ENCODE measurements at places on chromosomes 2 and 18.

GRCh38 chr2:4412637-4413187 lies 709.3 kb downstream of the DCDC2C start:
- DNase-seq: no peak

DNA sequence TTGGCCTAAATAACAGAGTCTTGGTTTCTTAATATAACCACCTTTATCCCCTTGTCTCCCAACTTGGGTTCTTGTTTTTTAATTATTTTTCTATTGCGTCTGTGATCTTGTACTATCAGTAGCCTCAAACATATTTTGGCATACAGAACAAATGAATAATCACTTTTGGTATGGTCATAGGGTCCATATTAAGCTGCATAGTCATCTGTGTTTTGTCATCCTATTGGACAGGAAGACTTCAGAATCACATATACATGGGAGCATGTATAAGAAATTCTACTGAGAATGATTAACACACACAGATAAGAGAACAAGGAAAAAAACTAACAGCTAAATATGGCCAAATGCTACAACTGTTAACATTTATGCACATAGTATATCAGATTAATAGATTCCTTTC lies 126.0 kb downstream of the MEP1B start:
- DNase-seq: no peak

- peak; percentile 6 for DNase-seq
Measured at GRCh38 chr2:235669269-235669831, 175.5 kb downstream of the AGAP1 start.

DNA sequence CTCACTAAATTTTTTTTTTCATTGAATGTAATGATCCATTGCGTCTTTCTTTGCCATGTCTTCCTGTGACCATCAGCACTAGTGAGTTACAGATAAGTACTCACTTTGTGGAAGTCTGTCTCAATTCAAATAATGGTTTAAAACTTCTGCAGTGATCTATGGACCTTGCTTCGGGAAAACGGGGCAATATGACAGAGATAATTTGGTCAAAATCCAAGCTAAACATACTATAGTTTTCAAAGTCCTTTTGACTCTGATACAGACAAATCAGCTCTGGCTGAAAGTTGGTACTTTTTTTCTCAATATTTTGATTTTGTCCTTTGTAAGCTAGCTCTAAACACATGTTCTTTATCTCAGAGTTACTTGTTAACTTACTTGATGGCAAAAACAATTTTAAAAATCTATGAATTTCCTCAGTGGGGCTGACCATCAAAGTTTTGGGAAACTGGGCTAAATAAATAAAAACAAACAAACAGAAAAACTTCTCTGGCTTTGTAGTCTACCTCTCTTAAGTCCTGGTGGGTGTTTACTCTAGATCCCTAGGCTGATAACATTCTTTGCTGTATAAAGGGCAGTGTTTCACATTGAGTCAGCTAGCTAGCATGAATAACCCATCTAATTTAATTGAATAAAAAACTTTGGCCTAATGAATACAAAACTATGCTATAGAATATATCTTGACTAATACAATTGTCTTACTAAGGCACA lies 327.6 kb downstream of the RDH14 start:
- DNase-seq: no peak

DNA sequence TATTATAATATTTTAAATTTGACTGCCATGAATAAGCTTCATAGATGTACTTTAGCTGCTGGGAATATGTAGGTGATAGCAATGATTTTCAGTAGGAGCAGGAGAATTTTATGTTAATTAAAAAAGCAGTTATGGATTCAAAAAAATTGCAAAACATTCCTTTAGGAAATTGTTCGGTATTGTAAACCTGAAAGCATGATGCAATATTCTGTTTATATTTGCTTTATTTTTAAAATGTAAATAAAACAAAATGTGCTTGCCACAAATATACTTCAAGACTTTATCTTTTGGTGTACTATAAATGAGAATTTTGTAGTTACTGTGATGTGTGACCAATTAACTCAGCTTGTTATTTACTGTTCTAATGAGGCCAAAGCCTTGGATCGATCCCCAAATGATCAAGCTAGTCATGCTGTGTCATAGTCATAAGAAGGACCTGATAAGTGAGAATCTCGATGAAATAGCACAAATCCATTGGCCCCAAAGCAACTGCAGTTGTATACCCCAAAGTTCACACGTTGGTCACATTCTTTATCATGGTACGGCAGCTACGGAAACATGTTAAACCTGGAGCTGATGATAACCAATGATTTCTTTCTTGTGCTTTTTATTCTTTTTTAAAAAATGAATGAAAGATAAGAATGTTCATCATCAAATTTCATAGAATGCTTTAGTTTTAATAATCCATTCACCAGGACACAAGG lies 23.6 kb upstream of the ATIC start:
- DNase-seq: no peak

GRCh38 chr2:171383134-171383533 lies 50.7 kb downstream of the METTL8 start:
- DNase-seq: no peak

GRCh38 chr2:65263262-65263661 lies 35.6 kb downstream of the ACTR2 start:
- DNase-seq: no peak

DNA sequence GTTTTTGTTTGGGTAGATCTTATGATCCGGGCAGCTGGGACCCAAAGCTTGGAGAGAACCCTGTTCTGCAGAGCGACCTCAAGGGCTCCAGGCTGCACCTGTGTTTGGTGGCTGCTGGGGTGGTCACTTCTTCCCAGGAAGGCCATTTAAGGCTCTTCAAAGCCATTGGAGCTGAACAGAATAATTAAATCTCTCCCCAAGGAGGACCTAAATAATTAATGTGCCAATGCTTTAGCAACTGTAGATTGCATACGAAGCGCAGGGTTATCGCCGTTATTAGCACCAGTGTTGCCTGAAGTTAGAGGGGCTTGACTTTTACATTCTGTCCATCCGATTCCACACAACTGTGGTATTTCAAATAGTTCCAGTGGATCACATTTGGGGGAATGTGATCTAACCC lies 251.4 kb downstream of the ATAD2B start:
- no peak for DNase-seq

- DNase-seq: peak; percentile 7
Measured at GRCh38 chr2:72973566-72974435, 56.5 kb downstream of the EMX1 start.

DNA sequence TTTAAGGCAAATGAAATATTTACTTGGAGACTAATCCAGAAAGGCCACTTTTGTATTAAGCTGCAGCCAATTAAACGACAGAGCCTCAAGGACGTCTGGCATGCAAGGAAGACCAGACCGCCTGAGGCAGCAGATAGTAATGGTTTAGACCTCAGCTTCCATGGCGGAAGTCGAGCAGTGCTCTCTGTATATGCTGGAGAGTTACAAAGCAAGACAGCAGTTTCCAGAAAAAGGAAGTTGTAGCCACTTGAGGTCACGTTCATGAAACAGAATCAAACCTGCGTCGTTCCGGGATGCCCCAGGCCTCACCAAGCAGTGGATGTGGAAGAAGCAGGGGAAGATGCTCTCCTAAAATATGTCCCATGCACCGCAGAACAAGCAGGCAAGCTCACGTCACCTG lies 142.0 kb downstream of the PTGR3 start:
- DNase-seq: no peak

- DNase-seq: no peak
Measured at GRCh38 chr2:238015705-238016104, 45.1 kb upstream of the SCLY start.

GRCh38 chr2:31075941-31076590 lies 62.2 kb downstream of the GALNT14 start:
- DNase-seq: no peak

DNA sequence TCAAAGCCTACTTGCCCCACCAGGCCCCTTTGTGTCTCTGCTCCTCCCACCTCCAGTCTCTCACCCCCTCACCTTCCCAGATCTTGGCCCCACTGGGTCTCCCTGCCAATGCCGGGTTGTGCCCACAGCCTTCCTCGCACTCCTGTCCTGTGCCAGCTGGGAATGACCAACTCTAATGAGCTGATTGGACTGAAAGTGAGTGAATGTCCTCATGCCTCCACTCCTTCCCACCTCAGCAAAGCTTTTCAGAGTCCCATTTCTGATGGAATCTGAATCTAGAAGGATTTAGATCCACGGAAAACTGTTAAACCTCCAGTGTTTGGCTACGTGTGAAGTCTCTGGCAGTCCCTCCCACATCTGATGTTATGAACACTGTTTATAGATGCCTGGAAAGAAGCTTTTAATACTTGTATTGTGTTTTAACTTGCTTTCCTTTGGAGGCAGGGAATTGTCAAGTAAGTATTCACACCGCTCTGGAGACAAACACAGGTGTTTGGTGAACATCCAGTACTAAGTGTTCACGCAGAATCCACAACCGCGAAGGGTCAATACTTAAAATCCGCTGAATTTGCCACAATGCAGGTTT lies 103.9 kb downstream of the RTN4 start:
- no peak for DNase-seq

- no peak for DNase-seq
Measured at GRCh38 chr2:10841547-10842219, 29.1 kb upstream of the PDIA6 start.

DNA sequence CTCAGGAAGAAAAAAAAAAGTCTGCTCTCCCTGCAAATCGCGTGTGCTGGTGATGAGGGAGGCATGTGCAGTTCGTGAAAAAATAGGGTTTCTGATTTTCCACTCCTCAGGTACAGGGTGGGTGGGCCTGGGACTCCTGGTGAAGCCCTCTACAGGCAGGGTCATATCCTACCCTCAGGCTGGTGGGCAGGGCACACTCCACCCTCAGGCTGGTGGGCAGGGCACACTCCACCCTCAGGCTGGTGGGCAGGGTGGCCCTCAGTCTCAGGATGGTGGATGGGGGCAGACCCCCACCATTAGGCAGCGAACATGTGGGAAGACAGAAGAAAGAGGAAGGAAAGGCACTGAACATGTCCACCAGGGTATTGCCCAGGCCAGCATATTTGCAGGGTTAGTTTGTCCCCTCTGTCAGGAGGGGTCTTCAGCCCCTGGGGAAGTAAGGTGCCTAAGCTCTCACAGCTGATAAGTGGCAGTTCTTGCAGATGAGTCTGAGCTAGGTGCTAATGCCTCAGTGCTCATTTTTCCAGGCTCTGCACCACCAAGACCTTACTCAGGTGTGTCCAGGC lies 95.2 kb upstream of the RAB6C start:
- DNase-seq: no peak

DNA sequence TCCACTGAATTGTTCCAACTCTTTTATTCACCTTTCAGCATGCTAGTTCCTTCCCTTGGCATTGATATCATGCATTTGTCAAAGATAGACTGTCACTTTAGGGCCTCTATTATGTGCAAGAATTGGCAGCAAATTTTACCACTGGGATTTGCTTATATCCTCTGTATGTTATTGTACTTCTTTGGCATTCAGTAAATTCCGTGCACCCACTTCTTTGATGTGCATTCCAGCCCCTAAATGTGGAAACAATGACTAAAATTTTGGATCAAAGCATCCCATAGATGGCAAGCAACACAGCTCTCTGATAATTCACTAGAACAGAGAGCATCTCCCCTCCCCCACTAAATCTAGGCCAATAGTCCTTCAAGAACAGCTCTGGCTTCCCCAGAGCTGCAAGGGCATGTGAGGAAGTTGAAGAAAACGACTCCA lies 399.0 kb upstream of the HNRNPA3 start:
- DNase-seq: no peak

DNA sequence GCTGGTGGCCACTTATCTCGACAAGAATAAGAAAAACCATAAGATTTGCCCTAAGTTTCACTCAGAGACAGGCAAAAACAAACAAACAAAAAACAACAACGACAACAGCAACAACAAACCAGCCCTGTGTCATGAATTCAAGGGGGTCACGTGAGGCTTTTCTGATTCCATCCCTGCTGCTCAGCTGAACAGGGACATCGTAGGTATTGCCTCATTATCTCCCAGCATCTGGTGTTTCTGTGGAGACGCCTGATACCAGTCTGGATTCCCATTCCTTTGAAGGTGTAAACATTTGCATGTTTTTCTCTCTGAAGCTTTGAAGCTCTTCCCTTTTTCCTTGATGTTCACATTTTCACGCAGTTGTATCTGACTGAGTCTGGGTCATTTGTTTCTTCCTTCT lies 117.4 kb downstream of the KCNF1 start:
- no peak for DNase-seq

DNA sequence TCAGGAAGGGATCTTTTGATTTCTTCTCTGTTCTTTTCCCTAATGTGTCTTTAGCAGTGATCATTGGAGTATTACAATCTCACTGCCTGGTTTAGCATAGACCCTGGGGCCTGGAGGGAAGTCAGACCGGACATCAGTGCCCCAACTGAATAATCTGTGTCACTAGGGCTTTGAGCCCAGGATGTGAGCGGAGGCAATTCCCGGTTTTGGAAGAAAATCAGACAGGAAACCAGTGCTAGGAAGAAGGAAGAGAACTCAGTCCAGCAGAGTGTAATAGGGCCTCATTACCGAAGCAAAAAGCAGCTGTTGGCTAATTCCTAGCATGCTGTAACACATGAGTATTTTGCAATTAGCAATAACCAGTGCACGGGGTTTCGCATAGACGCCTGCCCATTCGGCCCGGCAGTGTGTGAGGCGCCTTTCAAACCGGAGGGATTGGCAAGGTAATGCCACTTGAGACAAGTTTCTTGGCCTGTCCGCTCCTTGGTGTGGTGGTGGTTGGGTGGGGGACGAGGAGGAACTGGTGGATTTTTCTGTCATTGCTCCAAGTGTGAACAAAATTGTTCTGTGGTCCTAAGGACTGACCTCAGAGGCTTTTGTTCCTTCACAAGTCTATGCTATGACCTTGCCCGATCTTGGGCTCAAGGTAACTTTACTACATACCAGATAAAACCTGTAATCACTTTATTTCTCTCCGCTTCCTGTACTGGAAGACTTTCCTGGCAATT lies 2.8 kb downstream of the FOSL2 start:
- no peak for DNase-seq

GRCh38 chr2:237293978-237294377 lies 120.0 kb downstream of the COL6A3 start:
- DNase-seq: no peak

DNA sequence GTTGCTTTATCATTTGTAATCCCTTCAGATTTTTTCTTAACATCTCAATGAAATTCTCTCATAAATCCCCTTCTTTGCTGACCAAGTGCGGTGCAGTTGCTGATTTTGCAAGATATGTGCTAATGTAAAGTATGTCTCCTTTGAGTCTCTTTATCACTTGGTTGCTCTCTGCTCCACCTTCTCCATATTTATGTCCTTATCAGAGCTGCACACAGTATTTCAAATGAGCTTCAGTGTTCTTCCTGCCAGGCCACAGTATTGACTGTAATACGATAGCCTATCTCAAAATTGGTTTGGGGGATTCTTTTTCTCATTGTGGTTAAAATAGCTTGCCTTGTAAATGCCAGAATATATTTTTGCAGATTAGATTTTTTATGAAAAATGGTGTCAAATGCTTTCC lies 32.2 kb downstream of the MAIP1 start:
- no peak for DNase-seq

- DNase-seq: no peak
Measured at GRCh38 chr18:26723981-26724380, 141.5 kb downstream of the AQP4 start.

DNA sequence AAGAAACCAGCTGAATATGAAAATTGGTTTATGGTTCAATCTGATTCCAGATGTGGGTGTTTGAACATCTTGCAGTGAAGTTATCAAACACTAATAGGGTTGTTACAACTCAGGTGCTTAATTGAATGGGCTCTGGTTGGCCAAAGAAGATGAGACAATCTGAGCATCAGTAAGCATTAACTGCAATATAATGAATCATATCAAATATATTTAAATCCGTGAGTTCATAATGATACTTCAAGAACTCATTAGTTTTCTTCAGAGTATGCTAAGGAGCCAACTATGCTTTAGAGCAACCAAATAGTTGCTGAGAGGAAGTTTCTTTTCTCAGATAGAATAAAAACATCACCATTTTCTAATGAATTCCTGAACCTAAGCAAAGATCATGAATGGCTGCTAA lies 79.2 kb downstream of the NCOA1 start:
- no peak for DNase-seq
